Fibroblast of villous mesenchyme (primary cell): ENCODE measurements at places on chromosomes 3 and 15.

- DNase-seq = no peak
Observed at GRCh38 chr3:81293156-81293555, 468.3 kb downstream of the GBE1 start.

- peak; percentile 81 for DNase-seq
Observed at GRCh38 chr15:75107908-75108838, 84.8 kb downstream of the PPCDC start.

- no peak for DNase-seq
Observed at GRCh38 chr3:130894130-130894985, 474 bp downstream of the ATP2C1 start.

DNA sequence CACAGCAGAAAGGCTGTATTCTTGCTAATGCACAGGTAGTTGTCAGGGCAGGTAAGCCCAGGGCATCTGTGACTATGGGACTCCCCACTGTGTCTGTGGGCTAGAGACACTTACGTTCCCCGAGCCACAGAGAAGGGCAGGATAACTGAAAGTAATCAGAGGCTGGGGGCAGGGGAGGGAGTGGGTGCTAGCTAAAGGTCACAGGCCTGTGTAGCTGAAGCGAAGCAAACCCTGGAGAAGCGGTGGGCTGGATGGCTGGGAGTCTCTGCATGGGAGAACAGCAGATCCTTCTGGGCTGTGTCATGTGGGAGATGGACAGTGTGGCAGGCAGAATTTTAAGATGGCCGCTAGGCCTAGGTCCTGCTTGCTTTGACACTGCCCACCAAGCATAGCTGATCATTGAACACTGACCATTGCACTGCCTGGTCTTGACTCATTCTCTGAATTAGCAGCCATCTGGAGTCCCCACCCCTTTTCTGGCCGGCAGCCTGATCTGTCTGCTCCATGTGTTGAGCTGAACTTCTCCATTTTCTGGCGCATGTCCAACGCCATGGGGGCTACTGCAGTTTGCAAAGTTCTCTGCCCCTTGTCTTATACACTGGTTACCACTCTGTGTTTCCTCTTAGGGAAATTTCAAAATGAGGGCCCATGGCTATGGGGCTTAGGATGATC lies 110.0 kb downstream of the DGKG start:
- DNase-seq = no peak
